ENCODE measurements at places on chromosomes 1 and 21. TPM values are rescaled to one million over a fixed set of nuclear protein-coding genes. Genes with fewer than 3 reads are reported as not detected.

- H3K27me3 ChIP-seq = no peaks in the 10 kb centered on the region
- no peak overlapping the region for H3K4me3 ChIP-seq
- H3K36me3 ChIP-seq = no peaks in the 10 kb centered on the region
- no peak for DNase-seq
- no peaks in the 10 kb centered on the region for H3K4me1 ChIP-seq
Observed at GRCh38 chr21:46126309-46127238, 28.7 kb downstream of the COL6A2 start.

- no peak overlapping the region for H3K4me3 ChIP-seq
- H3K27ac ChIP-seq = no peak overlapping the region
- no peaks in the 10 kb centered on the region for H3K36me3 ChIP-seq
- H3K4me1 ChIP-seq = no peaks in the 10 kb centered on the region
Observed at GRCh38 chr1:87370544-87370943, 41.9 kb downstream of the LMO4 start.

DNA sequence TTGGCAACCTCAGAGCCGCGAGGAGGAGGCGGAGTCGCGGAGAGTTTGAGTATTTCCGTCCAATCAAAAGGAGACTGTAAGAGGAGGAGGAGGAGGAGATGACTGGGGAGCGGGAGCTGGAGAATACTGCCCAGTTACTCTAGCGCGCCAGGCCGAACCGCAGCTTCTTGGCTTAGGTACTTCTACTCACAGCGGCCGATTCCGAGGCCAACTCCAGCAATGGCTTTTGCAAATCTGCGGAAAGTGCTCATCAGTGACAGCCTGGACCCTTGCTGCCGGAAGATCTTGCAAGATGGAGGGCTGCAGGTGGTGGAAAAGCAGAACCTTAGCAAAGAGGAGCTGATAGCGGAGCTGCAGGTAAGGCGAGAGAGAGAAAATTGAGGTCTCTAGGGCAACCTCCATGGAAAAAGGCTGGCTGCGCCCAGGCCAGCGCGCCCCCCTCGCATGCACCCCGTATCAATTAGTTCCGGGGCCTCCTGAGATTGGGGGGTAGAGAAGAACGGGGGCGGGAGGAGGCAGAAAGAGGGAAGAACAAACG is at the start of gene PHGDH:
Gene PHGDH, plus strand, starts transcription at position 131 of the 538 bp plus-strand sequence. Its CDS starts 89 bp downstream, at position 220.
- peaks cover 20% of the 10 kb centered on the region for H3K27me3 ChIP-seq
- H3K27ac ChIP-seq = peak within 1 kb of the TSS; percentile 93
- peak within 1 kb of the TSS; percentile 97 for H3K4me3 ChIP-seq
- H3K36me3 ChIP-seq = peaks cover 37% of the 10 kb centered on the region
- H3K4me1 ChIP-seq = peaks cover 40% of the 10 kb centered on the region
- peak; percentile 81 for DNase-seq

DNA sequence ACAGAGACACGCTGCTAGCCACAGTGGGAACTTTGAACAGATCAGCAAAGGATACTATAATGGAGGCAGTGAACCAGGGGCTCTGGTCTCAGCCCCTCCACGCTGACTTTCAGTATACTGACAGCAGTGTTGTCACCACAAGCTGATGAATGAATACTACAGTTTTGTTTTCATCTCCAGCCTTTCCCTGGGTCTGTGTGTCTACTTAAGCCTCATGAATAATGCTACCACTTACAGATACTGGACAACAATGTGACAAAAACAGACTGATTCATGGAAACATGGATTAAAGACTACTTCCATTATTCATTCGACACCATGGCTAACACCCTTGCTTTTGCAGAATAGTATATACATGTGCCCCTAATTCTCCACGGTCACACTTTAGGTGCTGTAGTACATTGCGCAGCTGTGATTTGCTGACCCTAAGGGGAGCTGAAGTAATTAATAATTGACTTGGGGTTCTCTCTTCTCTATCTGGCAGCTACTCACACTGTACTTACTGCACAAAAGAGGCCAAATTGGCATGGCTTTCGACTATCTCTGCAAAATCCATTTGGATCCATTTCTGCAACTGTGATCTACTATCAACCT is 203.2 kb upstream of the LYPLAL1 start:
- H3K27ac ChIP-seq = no peak overlapping the region
- no peaks in the 10 kb centered on the region for H3K4me1 ChIP-seq
- H3K27me3 ChIP-seq = no peaks in the 10 kb centered on the region

DNA sequence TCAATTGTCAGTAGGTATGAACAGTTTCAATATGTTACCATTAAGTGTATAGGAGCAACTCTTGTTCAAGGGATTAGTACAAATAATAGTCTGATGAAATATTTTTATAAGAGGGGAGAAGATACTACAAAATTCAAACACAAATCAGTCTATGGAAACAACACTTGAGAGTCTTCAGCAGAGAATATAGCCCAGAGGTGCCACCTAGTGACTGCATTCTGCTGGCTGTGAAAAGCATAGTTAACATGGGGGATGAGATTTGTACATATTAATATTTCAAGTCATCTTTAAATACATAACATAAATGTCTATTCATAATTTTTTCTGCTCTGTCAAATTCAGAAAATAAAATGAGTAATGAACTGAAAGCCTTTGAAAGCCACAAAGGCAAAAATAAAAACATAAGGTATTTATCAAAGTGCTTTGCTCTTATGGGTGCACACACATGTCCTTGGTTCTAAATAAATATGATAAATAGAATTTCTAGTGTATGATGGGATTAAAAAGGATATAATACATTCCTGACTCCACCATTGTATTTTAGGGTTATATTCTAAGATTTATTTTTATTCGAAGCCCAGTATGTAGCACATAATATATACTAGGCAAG is 440.9 kb upstream of the ZRANB2 start:
- no peaks in the 10 kb centered on the region for H3K27me3 ChIP-seq
- no peak overlapping the region for H3K27ac ChIP-seq
- no peak overlapping the region for H3K4me3 ChIP-seq

- peaks cover 6% of the 10 kb centered on the region for H3K4me1 ChIP-seq
- H3K4me3 ChIP-seq = no peak overlapping the region
- H3K27ac ChIP-seq = no peak overlapping the region
Observed at GRCh38 chr1:204130178-204130577, 21.7 kb downstream of the ETNK2 start.

GRCh38 chr1:230288641-230289349 is 137.3 kb downstream of the PGBD5 start:
- DNase-seq = no peak
- H3K27ac ChIP-seq = no peak overlapping the region
- peaks cover 6% of the 10 kb centered on the region for H3K36me3 ChIP-seq
- no peak overlapping the region for H3K4me3 ChIP-seq
- peaks cover 18% of the 10 kb centered on the region for H3K27me3 ChIP-seq

DNA sequence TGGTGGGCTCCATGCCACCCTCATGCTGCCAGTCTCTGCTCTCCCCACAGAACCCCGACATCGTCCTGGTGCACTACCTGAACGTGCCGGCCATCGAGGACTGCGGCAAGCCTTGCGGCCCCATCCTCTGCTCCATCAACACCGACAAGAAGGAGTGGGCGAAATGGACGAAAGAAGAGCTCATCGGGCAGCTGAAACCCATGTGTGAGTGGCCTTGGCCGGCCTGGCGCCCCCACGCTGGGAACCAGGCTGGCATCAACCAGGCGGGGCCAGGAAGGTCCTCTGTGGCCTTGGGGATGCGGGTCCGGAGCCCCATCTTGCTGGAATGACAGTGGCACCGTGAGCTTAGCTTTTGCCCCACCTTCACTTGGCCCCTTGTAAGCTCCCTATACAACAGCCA is 130.7 kb upstream of the VAMP3 start:
- H3K27me3 ChIP-seq = no peaks in the 10 kb centered on the region
- no peak overlapping the region for H3K4me3 ChIP-seq
- no peaks in the 10 kb centered on the region for H3K4me1 ChIP-seq
- no peak for DNase-seq

DNA sequence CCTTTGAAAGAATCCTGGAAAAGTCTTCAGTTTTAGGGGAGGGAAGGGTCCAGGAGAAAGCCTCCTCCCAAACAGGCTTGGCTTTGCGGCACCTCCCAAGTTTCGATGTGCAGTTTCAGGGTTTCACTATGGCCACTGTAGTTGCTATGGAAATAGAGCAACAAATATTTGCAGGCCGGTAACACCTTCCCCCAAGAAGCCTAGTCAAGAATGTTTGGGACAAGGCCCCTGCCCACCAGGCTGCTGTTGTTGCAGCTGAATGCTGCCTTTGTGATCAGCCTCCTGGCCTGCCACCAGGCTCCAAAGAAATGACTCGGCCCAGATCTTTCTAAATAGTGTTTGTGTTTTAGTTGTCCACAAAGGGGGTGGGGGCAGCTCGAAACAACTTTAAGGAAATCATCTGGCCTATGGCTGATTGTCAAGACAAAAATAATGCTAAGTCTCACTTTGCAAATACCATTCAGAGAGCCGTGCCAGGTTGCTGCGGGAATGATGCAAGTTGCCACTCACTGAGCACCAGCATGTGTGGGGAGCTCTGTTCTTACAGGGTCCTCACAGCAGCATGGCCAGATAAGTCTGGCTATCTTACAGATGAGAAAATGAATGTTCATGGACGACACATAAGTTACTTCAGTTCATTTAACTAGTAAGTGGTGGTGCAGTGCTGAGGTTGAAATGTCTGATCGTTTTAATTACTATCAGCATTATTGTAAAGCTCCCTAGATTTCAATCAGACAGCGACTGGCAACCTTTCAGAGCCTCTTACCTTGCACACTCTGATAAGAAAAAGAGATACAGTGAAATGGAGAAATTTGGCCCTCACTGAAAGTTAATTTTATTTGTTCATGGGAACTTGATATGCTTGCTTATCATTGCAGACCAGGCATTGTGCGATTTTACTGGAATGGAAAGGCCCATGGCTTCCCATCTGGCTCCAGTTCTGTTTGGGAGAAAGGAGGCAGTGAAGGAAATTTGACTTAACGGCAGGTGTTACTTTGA is 91.2 kb upstream of the JUN start:
- H3K4me3 ChIP-seq = no peak overlapping the region
- peaks cover 7% of the 10 kb centered on the region for H3K27me3 ChIP-seq
- no peak overlapping the region for H3K27ac ChIP-seq
- no peaks in the 10 kb centered on the region for H3K36me3 ChIP-seq

DNA sequence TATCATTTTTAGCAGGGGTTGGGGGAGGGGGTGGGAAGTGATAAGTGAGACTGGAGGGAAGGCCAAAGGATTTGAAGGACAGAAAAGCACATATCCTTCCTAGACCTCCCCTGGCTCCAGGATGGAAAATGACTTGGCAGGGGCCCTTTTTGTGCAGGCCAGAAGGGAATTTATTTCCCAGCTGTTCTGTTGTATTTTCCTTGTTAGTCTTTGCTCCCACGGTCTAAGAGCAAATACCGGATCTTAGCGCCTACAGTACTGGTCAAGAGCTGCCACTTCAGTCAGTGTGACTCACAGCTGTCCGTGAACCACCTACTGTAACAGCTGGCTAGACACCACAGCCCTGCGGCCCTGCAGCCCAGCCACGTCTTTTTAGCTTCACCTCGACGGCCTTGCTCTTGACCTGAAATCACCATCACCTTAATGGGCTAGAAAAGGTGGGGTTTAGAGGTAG is 51.0 kb upstream of the ERRFI1 start:
- H3K27me3 ChIP-seq = peaks cover 9% of the 10 kb centered on the region
- no peaks in the 10 kb centered on the region for H3K4me1 ChIP-seq
- H3K4me3 ChIP-seq = no peak overlapping the region
- H3K27ac ChIP-seq = no peak overlapping the region

DNA sequence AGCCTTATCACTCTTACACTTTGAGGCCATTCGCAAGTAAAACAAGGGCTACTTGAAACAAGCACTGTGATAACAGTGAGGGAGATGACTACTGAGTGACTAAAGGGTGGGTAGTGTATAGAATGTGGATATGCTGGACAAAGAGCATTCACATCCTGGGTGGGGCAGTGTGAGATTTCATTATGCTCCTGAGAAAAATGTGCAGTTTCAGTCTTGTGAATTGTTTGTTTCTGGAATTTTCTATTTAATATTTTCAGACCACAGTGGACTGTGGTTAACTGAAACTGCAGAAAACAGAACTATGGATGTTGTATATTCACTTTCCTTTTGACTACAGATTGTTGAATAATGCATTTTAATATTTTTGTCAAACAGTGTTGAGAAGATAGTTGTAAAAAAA is 25.1 kb upstream of the B3GALT2 start:
- H3K4me3 ChIP-seq = no peak overlapping the region
- peaks cover 76% of the 10 kb centered on the region for H3K36me3 ChIP-seq
- no peak for DNase-seq
- peaks cover 8% of the 10 kb centered on the region for H3K4me1 ChIP-seq
- no peak overlapping the region for H3K27ac ChIP-seq

DNA sequence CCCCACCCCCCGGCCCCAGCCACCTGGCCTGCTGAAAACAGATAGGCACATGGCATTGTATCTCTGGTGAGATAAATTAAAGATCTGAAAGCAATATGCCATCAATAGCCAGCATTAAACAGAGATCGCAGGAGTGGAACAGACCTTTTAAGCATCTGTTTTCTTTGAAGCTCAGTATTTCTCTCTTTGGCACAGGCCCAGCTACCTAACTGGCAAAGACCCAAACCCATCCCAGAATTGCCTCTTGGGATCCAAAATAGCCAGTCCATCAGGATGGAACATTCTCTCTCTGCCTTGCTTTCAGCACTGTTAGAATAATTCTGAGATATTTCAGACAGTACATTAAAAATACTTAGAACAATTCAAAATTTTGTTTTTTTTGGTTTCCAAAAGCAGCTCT is 46.0 kb downstream of the KCNJ6 start:
- H3K4me1 ChIP-seq = no peaks in the 10 kb centered on the region
- DNase-seq = no peak
- no peaks in the 10 kb centered on the region for H3K27me3 ChIP-seq
- H3K27ac ChIP-seq = no peak overlapping the region
- no peaks in the 10 kb centered on the region for H3K36me3 ChIP-seq

DNA sequence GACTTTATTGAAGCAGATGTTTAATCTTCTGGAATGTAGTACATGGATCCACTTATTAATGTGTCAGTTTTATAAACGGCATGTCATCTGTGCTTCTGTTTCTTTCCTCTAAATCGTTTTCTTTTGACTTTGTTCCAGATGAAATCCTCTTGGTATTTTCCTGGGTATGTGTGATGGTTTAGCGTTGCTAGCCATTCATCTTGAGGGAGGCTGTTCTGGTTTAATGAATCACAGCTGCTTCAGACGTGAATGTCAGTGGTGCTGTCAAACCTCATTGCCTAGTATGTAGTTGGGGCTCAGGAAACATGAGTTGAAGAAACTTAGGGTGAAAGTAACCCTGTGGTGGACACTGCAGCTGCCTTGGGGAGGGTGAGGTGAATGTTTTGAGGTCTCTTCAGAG is 33.2 kb downstream of the KCNK1 start:
- DNase-seq = no peak
- no peaks in the 10 kb centered on the region for H3K36me3 ChIP-seq
- H3K4me1 ChIP-seq = no peaks in the 10 kb centered on the region
- no peaks in the 10 kb centered on the region for H3K27me3 ChIP-seq
- no peak overlapping the region for H3K4me3 ChIP-seq
- no peak overlapping the region for H3K27ac ChIP-seq

GRCh38 chr1:62025892-62026291 is 168.8 kb upstream of the L1TD1 start:
- H3K4me3 ChIP-seq = no peak overlapping the region
- H3K4me1 ChIP-seq = no peaks in the 10 kb centered on the region
- H3K36me3 ChIP-seq = no peaks in the 10 kb centered on the region
- no peak for DNase-seq
- no peaks in the 10 kb centered on the region for H3K27me3 ChIP-seq

GRCh38 chr1:73593364-73593763 is 604.6 kb downstream of the LRRIQ3 start:
- H3K4me1 ChIP-seq = no peaks in the 10 kb centered on the region
- no peaks in the 10 kb centered on the region for H3K27me3 ChIP-seq
- H3K4me3 ChIP-seq = no peak overlapping the region

HOOK1 gene
- 4.0 TPM for total RNA-seq

ETS2 gene
- 20.1 TPM for total RNA-seq

PLA2G2F gene
- total RNA-seq = not detected

SOX13 gene
- 1.2 TPM for total RNA-seq

KCNK1 gene
- total RNA-seq = not detected

ATAD3A gene
- total RNA-seq = 51.6 TPM

TMEM269 gene
- total RNA-seq = not detected

FMO1 gene
- not detected for total RNA-seq

SPATA46 gene
- total RNA-seq = not detected
